NCI-H748 treated with DMSO at 0.1 percent for 48 hours (cell line): ENCODE measurements at places on chromosomes 4 and X.

GRCh38 chrX:129403974-129404669 lies 119.2 kb downstream of the SMARCA1 start:
- DNase-seq = no peak

- DNase-seq = no peak
Observed at GRCh38 chrX:25295466-25295865, 279.7 kb upstream of the ARX start.

- DNase-seq = no peak
Observed at GRCh38 chrX:122500556-122500955, 683.5 kb upstream of the GRIA3 start.

DNA sequence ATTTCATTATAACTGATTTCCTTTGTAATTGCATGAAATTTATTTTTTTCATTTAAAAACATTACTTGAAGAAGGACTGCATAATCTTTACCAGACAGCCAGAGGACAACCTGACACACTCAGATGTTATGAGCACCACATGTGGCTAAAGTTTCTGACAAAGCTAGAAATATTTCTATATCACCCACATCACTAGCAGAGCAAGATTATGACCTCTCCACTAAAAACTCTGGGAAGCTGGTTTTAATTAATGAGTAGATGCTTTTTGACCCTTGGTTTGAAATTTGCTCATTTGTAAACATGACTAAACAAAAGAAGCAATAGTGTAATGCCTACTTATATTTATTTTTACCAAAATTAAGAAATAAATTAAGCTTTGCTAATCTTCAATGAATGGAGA lies 661.5 kb upstream of the EPHA5 start:
- DNase-seq = no peak

DNA sequence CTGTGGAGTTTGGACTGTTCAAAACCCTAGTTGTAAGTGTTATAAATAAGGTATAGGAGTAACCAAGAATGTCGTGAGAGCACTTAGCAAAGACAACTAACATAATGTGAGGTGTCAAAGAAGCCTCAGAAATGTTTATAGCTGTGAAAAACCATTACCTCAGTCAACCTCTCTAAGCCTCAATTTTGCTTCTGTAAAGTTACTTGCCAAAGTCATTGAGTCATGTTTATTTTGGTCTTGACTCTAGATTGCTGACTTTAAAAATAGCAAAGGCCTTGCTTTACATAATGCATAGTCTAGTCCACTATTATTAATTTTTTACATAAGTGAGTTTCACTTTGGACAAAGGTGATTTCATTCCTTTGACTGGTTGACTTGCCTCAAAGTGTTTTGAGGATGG lies 257.6 kb upstream of the CXXC4 start:
- no peak for DNase-seq

DNA sequence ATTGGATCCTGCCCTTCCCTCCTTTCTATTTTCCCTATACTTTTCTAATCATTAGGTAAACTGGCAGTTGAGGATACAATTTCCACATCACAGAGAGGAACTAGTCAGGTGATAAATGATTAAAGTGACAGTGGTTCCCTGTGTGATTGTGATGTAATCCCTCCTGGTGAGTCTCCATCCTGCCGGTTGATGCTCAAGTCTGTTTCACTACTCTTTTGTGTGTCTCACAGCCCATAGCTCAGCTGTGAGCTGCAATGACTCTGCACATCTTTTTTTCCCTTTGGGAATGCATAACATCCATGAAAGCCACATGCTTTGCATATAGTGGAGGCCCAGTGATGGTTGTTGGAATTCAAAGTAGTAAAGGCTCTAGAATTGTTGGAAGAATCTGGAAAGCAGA lies 60.4 kb downstream of the CCNI start:
- DNase-seq = no peak

GRCh38 chrX:46216406-46216805 lies 328.8 kb downstream of the ZNF674 start:
- DNase-seq = no peak

- DNase-seq = no peak
Observed at GRCh38 chr4:185256446-185256845, 47.0 kb downstream of the SNX25 start.

GRCh38 chr4:56906489-56907393 lies 959 bp upstream of the REST start:
- DNase-seq = no peak

DNA sequence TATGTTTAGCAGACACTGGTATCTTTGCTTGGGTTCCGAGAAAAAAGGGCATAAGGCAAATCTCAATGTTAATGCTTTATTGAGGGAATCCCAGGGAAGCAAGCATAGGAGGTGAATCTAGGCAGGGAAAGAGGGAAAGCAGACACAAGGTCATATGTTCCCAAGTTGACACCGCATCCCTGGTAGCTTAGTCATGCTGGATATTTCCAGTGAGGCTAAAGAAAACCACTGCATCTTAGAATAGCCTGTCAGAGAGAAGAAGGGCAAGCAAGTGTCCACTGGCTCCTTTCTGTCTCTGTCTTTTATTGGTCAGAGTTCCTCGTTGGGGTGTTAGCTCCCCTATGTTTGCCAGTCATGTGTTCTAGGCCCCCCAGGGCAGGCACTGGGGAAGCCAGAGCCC lies 104.7 kb downstream of the NKX6-1 start:
- no peak for DNase-seq

DNA sequence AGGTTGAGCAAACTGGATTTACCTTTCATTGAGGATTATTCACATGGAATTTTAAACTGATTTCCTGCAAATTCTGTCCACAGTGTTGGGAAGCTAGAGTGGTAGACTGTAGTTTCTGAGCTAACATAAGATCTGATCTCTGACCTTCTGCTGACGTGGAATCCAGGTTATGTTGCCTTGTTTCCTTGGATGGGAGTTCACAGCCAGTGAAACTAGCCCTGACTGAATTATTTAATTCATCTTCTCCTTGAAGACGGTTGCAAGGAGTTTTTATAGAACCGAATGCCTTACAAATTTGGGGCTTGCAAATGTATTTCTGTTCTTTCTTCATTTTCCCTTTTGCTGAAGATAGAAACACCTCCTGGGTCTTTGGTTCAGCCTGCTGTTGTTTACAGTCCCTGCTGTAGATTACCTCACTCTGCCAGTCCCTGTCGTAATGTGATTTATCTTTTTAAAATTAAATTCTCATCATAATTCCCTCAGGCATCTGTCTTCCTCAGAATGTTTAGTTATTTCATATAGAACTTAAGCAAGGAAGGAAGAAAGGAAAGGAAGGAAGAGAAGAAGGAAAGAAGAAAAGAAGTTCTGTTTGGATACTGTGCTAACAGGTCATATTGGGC lies 113.9 kb downstream of the CEP135 start:
- no peak for DNase-seq

- DNase-seq = no peak
Observed at GRCh38 chr4:143390764-143391163, 54.1 kb downstream of the GAB1 start.

DNA sequence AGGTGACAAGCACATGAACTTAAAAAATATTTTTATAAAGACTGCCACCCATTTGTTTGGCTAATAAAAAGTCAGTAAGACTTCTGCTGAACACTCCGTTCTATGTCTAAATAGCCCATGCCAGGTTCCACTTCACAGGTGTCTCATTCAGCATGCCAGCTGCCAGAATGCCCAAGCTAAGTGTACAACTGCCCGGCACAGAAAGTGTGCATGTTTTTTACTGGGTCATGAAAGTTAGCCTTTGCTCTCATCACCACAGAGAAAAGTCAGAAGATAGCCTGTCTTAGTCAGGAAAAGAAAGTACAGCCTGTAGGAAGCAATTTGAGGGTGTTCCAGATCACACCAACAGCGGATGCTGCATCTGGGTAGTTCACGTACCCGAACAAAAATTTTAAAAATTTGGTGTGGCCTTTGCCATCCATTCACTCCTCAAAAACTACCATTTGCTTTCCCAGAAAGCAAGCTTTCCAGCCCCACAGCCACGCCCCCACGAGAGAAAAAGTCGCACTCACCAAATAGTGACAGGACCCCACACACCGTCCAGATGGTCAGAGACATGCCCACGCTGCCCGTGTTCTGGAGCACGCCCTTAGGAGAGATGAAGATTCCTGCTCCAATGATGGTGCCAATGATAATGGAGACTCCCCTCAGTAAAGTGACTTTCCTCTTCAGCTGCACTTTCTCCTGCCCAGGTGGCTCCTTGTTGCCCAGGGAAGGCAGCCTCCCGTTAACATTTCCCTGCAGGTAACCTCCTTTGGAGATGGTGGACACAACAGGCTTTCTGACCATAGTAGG lies 671 bp downstream of the SLC7A11 start:
- no peak for DNase-seq

DNA sequence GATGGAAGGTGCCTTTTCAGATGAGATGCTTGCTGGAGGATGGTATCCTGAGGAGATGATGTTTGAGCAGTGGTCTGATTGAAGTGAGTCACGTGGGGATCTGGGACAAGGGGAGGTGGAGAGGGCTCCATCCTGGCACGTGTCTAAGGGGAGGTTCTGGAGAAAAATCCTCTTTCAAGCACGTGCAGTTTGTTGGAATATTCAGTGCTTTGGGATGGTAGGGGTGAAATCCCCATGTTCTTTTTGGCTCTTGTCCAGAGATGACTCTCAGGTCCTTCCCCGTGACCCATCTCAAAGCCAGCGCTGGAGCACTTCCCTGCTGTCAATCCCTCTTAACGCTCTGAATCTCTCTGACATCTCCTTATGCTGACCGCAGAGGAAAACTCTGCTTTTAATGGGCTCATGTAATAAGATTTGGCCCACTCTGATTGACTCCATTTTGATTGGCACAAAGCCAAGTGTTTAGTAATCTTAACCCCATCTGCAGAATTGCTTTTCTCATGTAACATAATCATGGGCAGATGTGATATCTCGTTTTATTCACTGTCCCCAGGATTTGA lies 10.8 kb upstream of the KLKB1 start:
- no peak for DNase-seq

GRCh38 chr4:107760281-107760947 lies 40.4 kb upstream of the PAPSS1 start:
- no peak for DNase-seq

DNA sequence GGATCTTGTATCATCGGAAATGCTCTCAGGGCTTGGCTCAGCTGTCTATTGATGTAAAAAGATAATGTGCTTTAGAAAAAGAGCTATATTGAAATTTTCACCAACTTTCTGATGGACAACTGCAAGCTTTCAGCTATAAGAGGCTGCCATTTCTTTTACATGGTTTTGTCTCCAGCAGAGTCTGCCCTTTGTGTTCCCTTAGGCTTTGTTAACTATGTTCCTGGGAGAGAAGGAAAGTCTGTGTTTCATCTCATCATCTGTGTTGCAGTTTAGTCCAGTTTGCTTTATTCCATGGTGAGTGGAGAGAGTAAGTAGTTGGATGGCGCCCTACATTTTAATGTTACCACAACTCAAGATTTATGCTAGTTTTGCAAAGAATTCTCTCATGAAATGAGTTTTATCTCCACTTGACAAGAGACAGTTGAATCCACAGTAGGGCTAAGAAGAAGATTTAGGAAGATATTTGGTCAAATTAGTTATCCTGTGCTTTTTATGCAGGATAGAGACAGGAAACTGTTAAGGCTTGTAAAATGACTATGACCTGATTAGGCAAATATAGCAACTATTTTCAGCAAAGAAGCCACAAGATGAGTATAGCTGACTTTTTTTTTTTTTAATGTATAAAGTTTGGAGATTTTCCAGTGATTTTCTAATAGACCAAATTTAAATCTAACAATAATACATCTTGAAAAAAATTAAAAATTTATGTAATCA lies 16.5 kb downstream of the SEPTIN11 start:
- DNase-seq = no peak

DNA sequence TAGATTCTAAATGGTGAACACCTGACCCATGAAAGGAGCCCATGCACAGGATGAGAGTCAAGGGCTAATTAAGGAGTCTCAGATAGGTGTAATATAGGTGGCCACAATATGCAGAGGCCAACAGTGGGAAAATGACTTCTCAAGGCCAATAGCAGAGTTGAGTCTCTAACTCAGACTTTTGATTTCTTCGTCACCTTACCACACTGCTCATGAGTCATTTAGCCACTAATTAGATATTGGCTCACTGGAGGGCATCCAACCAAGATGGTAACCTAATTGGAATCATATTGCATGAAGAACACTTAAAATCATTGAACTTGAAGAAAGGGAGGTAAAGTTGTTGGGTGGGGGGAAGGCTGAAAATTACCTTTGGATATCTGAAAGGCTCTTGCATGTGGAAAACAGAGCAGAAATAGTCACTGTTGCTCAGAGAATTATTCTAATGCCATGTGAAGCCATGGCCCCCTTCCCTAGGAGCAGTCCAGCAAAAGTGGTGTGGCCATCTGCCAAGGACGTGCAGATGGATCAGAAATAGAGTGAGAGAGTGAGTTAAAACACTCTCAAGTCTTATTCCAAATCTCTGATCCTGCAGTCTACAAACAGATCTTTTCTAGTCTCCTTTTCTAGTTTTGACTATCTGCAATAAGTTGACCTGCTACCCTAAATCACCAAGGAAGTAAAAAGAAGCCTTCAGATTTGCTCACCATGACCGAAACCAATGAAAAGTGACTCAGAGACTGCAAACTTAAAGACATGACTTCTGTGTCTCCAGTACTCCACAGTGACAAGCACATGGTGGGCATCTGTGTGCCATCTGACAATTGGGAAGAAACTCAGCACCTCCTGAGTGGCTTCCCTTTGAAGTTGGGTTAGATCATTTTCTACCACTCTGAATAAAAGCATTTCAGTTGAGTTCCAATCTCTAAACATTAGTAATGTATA lies 93.9 kb upstream of the C1QTNF7 start:
- no peak for DNase-seq

DNA sequence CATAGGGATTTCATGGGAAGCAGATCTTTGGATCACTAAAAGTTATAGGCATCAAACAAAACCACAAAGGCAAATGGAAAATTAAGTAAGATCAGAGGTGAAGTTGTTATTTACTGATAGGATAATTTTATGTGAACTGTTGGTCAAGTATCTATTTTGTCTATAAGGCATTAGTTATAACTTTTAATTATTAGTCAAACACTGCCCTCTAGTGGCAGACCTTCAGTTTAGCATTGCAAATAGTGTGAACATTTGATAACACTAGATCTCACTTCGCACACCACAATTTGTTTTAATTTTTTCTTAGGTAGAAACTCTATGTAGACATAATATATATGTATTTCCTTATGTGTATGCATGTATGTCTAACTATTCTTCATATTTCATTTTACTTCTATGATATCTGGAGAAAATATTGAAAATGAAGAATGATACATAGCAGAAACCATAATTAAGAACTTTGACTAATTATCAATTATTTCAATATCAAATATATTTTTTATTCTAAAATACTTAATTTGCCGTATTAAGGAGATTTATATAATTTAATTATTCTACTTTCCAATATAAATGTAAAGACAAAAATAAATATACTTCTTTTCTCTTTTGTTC lies 214.5 kb upstream of the TACR3 start:
- DNase-seq = peak; percentile 45

GRCh38 chr4:80412322-80412721 lies 76.8 kb downstream of the CFAP299 start:
- no peak for DNase-seq

DNA sequence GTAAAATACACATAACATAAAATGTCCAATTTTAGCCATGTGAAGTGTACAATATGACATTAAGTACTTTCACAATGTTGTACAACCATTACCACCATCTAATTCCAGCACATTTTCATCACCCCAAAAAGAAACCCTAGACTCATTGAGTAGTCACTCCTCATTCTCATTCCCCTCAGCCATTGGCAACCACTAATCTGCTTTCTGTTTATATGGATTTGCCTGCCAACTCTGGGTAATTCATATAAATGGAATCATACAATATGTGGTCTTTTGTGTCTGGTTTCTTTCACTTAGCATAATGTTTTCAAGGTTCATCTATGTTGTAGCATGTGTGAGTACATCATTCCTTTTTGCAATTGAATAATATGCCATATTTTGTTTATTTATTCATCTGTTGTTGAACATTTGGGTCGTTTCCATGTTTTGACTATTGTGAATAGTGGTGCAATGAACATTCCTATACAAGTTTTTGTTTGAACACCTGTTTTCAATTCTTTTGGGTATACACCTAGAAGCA lies 43.0 kb downstream of the EIF2S3 start:
- no peak for DNase-seq
